Eye (tissue), 1 donor: ENCODE measurements at places on chromosomes 7 and 10.

DNA sequence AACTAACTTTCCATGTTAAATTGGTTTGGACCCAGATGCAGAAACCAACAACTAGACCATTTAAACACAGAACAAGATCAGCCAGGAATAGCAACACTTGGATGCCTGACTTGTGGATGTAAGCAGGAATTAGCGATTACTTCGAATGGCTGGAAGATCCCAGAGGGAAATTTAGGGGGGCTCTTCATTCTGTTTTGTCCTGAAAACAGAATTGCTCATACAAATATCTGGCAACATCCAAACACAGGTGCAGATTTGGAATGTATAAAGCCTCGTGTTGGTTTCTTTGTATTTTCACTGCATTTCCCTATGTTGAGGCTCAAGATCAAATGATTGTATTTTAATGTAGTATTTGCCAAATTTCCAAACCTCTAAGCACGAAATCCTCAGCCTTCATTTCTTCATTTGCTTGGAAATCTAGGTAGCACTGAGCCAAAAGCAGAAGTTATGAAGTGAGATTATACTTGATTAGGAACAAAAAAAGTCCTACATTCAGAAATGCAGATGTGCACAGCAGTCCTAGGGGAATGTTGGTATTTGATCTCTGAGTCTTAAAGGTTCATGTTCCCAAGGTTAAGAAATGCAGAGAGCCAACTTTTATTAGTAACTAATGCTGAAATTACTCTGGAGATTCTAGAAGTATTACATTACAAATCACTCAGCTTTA is 248.7 kb upstream of the TCF7L2 start:
- DNase-seq, result no peak

GRCh38 chr7:1858435-1859265 is 188.6 kb downstream of the ELFN1 start:
- DNase-seq, result peak; percentile 27

DNA sequence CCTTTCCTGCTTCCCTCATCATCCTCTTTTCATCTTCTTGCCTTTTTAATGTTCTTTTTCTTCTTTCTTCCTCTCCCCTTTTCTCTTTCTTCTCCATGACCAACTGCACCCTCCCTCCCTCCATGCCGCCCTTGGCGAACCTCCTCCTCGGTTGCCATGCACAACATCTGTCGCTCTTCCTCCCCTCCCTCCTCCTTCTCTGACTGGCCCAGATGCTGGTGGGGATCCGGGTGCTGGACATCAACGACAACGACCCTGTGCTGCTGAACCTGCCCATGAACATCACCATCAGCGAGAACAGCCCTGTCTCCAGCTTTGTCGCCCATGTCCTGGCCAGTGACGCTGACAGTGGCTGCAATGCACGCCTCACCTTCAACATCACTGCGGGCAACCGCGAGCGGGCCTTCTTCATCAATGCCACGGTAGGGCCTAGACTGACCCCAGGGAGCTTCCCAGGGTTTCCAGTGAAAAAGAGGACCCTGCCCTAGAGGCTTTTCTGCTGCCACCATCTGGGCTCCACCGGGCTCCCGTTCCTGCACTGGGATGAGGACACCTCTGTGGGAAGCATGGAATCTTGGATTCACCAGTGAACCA is 11.5 kb upstream of the VSIR start:
- no peak for DNase-seq

- DNase-seq, result no peak
Observed at GRCh38 chr10:29144126-29144525, 144.7 kb upstream of the LYZL1 start.

DNA sequence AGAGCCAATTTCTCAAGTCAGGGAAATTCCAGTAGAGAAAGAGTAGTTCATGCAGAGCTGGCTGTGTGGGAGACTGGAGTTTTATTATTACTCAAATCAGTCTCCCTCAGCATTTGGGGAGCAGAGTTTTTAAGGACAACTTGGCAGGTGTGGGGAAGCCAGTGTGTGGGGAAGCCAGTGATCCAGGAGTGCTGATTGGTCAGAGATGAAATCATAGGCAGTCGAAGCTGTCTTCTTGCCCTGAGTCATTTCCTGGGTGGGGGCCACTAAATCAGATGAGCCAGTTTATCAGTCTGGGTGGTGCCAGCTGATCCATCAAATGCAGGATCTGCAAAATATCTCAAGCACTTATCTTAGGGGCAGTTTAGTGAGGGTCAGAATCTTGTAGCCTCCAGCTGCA is 194.6 kb upstream of the NRG3 start:
- no peak for DNase-seq

DNA sequence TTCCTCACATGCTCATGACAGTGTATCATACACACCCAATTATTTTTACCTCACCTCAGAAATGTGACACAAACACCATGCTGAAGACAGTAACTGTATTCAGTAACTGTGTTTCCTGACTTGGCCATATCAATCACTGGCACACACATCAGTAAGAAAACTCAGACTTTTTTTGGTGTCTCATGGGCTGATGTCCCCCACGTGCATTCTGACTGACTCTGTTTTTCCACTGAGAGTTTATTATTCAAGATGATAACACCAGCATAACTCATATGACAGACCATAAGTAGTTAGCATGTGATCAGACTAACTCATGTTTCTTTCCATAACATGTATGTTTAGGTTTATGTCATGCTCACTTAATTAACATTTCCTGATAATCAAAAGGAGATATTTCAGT is 124.8 kb downstream of the CD36 start:
- DNase-seq, result no peak
